ENCODE measurements at places on chromosomes 13 and 19.

DNA sequence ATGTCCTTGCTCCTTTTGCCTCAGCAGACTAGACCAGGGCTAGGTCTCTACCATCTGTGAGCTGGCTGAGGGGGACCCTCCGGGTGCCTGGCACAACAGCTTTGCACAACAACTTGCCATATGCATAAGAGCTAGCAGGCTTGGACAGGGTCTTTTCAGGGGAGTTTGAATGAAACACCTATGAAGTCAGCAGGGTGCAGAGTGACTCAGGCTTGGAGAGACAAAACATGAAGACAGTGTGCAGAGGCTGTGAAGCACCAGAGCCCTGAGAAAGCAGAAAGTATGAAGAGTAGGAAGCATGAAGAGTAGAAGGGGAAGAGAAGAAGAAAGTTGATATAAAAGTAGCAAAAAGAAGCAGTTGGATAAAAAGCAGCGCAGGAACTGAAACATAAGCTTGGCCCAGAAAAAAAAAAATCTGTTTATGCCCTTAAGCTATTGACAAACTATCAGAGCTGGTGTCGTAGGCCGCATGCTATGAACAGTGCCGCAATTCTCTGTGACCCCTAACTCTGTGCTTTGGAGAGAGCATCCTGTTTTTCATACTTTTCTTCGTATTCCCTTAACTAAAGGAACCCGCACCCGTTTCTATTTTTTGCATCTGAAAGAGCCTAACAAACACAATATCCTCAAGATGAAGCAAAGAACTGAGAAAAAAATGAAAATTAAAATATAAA is 52.7 kb upstream of the FAM216B start:
- DNase-seq: no peak

GRCh38 chr13:44221657-44222056 is 152.0 kb upstream of the SERP2 start:
- DNase-seq: no peak

DNA sequence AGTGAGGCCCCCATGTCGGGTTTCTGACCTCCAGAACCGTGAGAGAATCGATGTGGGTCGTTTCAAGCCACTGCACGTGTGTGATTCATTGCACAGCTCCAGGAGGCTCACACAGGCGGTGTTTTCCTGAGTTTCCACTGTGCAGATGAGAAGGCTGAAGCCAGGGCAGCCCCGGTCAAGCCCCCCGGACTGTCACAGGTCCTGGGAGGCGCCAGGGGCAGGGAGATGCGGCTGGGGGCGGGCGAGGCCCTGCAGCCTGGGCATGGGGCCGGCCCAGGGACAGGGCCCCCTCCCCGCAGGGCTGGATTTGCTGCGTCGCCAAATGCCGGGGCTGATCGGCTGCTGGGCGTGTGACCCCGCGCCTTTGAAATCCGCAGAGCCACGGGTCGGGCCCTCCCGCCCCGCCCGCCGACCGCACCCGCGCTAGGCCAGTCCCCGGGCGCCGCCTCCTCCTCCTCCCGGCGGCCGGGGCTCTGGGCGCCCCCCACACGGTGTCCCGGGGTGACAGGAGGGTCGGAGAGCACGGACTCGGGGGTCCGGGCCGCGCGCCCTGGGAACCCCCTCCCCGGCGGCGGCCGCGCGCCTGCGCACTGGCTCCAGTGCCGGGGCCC is 9.9 kb upstream of the MKNK2 start:
- DNase-seq: peak; percentile 77

GRCh38 chr13:85666356-85666755 is 132.9 kb downstream of the SLITRK6 start:
- no peak for DNase-seq

DNA sequence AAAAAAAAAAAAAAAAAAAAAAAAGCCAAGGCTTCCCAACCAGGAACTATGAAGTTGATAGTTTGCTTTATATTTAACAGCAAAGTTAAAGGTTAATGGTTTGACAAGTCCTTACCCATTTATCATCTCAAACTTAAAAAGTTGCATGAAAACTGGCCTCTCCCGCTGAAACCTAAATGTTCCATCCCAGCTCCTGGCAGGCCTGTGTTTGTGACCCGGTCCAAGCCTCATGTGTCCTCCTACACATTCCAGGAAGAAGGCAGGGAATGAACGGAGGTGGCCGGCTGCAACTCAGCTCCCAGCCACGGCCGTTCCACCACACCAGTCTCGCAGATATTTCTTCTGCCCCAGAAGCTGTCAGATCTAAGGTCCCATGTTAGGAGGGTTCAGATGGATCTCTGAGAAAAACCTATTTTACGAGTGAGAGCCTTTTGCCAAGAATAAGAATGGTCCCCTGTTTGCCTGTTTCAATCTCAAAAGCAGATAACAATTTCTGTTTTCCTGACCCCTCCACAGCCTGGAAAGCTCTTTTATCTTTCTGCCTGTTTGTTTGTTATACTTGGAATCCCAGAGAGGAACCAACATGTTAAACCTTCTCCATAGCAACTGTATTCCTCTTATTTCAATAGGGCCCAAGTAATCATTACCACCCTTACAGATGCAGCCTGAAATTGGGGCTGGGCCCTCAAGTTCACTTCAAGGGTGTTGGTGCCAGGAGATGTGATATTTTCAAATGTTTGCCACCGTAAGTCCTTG is 56.5 kb downstream of the KCTD12 start:
- DNase-seq: no peak

- no peak for DNase-seq
These were observed 681.7 kb downstream of the PCDH17 start for GRCh38 chr13:58313219-58313618.

DNA sequence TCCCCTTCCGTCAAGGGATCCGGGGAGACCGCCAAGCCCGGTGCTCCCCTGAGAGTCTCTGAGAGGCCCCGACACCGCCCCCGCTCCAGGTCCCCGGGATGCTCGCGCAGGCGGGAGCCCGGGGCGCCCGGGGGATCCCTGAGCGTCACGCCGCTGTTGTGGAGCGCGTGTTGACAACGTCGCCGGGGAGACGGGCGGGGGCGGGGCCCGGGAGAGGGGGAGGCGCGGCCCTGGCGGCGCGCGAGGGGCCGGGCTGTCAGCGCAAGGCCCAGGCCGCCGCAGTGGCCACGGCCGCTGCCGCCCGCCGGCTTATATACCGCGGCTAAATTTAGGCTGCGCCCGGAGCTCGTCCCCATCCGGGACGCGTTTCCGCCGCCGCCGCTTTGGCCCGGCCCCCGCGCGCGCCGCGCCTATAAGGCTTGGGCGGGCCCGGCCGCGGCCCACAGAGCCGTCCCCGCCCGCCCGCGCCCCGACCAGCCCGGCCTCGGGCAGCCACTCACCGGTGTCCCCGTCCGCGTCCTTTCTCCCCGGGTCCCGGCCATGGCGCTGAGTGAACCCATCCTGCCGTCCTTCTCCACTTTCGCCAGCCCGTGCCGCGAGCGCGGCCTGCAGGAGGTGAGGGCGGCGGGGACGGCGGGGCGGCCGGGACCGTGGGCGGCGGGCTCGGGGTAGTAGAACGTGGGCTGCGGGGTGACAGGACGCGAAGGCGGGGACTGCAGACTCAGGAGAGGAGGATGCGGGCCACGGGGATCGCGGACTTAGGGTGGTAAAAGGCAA is at the start of gene KLF2:
KLF2 (plus strand) TSS at position 443 of the 777 bp plus-strand sequence; CDS start at position 541, 98 bp downstream.
- peak; percentile 91 for DNase-seq

DNA sequence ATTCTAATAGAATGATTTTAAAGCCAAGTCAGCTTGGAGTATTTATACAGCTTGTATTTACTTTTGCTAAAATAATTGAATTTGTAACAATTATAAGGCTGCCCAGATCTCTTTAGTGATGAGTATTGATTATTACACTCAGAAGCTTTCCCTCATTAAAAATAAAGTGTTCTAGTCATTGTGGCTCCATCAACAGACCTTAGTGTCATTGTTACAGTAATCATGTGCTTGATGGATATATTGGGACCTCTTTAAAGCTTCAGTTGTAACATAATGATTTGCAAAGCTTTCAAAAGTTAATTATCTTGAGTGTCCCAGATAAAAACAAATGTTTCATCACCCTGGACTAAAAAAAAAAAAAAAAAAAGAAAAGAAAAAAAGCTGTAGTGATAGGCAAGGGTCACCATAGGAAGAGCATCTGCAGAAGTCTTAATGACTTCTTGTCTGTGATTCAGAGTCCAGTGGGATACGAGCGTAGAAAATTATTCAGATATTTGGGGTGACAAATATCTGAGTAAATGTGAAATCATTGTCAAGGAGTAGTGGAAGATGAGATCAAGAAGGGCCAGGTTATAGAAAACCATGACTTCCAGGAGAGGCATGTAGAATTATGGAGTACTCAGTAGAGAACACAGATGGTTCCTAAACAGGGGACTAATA is 369.6 kb downstream of the DCT start:
- peak; percentile 13 for DNase-seq

DNA sequence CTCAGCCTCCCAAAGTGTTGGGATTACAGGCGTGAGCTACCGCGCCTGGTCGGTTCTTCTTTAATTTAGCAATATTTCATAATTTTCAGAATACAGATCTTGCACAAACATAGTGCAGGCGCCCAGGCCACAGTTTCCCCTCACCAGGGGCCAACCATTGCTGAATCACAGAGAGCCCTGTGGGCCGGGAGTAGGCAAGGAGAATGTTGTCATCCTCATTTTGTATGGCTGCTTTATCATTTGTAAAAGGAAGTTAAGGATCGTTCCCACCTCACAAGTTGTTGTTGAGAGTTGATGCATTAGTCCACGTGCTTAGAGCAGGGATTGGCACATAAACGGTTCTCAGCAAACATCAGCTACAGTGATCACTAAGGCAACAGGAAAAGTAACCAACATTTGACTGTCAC is 30.2 kb downstream of the MEIS3 start:
- DNase-seq: no peak

DNA sequence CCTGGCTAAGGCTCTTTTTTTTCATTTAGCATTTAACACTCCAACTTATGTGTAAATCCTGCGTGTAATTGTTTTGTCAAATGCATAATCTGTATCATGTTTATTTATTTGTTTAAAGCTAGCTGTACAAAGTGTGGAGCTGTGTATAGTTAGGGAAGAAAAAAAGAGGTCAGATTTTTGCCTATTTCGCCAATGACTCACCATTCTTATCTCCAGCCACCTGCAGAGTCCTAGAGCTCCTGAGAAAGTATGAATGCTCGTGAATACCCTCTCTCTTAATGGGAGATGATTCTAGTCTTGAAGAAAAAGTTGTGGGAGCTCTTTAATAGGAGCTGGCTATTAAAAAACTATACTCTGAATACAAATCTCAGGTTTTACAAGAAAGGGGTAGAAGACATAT is 778.8 kb upstream of the SLITRK5 start:
- no peak for DNase-seq

GRCh38 chr13:88107570-88107969 is 436.4 kb downstream of the SLITRK5 start:
- DNase-seq: no peak

All from EL (cell line).